ENCODE measurements at places on chromosomes 2 and 18. TPM values are rescaled to one million over a fixed set of nuclear protein-coding genes. Genes with fewer than 3 reads are reported as not detected.

Gene TMEM169
- 0.45 TPM for total RNA-seq

Gene PUS10
- 3.7 TPM for total RNA-seq

Gene SPDYA
- total RNA-seq: 0.17 TPM

Gene CROCC2
- not detected for total RNA-seq

Gene SERPINB2
- total RNA-seq: 5.2 TPM
